ENCODE measurements at places on chromosomes 13 and 19. TPM values are rescaled to one million over a fixed set of nuclear protein-coding genes. Genes with fewer than 3 reads are reported as not detected.

DNA sequence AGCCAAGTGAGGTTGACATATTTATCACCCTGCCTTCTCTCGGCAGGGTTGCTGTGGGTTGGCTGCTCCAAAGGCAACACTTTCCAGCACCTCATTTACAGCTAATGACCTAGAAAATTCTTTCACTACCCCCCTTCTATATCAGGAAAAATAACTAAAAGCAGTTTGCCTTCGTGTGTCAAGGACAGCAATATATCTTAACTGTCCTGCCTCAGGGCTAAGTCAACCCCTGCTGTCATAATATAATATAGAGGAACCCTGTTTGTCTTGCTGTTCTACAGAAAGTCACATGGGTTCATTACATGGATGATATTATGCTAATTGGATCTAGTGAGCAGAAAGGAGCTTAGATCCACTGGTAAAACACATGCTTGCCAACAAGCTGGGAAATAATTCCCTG is 28.1 kb upstream of the USP12 start:
- no peak for DNase-seq

NALCN gene
- 0.26 TPM for total RNA-seq

- peak; percentile 12 for DNase-seq
These were observed 26.0 kb downstream of the GPALPP1 start for GRCh38 chr13:45015300-45015699.

NXNL1 gene
- total RNA-seq = not detected

GRCh38 chr13:89846926-89847585 is 1500.4 kb upstream of the MIR17HG start:
- peak; percentile 20 for DNase-seq

- no peak for DNase-seq
These were observed 7.0 kb downstream of the TMEM221 start for GRCh38 chr19:17441241-17442021.

- DNase-seq = peak; percentile 43
These were observed 63.4 kb downstream of the KCTD12 start for GRCh38 chr13:76822698-76823267.

DNA sequence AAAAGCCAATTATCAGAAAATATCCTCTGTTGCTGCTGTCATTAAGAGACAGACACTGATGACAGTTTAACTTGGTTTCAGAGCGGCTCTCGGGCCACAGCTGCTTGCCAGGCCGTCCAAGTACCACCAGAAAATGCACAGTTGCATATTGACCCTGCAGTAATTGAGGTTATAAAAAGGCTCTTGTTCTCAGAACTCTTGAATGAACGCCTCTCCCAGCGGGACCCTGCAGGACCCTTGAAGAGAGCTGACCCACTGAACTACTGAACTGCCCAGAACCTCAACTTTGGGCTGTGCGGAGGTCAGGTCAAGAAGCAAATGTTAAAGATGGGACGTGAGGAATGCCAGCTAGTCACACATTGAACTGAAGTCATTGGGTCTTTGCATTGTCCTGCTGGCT is 1559.0 kb upstream of the SLC10A2 start:
- DNase-seq = no peak

- no peak for DNase-seq
These were observed 6.9 kb downstream of the ZNF221 start for GRCh38 chr19:43957891-43958290.

PDE4C gene
- total RNA-seq = 0.38 TPM

DNA sequence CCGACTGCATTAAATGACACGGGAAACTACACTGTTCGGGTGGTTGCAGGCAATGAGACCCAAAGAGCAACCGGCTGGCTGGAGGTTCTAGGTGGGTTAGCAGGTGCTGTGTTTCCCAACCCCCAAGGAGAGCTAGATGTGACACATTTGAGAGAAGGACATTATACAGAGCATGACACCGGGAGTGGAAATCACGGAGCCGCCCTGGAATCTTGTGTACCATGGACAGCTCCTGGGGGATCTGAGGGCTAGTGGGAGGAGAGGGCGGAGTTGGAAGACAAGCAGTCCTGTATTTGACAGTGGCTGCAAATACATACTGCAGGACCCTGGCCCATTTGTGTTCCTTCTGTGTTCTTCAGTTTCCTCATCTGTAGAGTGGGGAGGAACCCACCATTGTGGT is 2.3 kb downstream of the CEACAM18 start:
- DNase-seq = no peak

DNA sequence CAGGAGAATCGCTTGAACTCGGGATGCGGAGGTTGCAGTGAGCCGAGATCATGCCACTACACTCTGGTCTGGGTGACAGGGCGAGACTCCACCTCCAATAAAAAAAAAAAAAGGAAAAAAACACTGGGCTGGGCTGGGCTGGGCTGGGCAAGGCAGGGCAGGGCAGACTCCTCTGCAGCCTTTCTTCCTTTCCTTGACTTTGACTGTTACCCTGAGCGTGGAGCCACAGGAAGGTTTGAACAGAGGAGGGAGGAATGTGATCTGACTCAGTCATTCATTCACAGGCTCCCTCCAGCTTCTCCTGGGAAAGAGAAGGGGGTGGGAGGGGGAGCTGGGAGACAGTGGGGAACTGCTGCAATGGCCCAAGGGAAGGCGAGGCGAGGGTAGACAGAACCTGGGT is 2.7 kb upstream of the ACTN4 start:
- DNase-seq = peak; percentile 79

- peak; percentile 58 for DNase-seq
These were observed 484 bp downstream of the IL11 start for GRCh38 chr19:55369653-55370304.

MADCAM1 gene
- not detected for total RNA-seq

DNA sequence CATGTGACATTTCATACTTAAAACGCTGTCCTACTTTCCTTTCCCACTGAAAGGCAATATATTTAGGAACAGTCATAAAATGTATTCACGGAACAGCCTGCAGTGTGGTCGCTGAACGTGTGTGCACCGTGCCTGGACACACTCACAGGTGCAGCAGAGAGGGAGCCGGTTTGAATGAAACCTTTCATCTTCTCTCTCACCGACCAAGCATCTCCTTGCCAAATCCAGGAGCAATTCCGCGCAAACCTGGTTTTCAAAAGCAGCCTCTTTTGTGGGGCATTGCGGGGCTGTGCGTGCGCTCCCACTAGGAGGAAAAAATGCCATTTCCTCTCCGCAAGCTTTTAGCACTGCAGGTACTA is 1.0 kb downstream of the DCLK1 start:
- DNase-seq = no peak

- peak; percentile 68 for DNase-seq
These were observed 51.4 kb downstream of the VWA8 start for GRCh38 chr13:41909506-41909905.

DNA sequence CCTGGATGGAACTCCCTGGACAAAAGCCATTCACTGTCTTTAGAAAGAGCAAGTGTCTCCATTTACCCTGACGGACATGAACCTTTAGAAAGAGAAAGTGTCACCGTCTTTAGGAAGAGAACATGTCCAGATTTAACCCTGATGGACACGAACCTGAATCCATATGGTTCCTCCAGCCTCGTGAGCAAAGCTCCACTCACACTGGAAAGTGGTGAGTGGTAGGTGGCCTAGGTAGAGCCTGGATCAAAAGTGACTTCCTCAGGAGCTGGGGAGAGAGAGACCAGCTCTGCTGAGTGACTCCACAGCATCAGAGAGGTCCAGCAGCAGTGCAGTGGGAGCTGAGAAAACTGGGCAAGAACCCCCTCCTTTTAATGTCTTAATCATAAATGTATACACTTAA is 59.8 kb upstream of the IRS2 start:
- no peak for DNase-seq

DNA sequence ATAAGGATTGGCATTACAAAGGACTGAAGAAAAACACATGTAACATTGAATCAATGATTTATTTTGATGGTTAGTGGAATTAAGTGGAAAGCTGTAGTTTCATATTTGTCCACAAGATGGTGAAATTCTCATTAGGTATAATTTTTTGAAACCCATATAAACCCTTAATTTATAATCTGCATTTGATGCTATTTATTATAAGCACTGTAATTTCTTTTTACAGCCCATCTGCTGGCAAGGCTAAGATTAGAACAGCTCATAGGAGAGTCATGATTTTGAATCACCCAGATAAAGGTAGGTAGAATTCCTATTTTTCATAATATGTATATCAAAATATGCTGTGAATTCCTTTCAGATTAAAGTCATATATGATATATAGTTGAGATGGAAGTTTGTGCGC is 62.2 kb downstream of the DNAJC15 start:
- peak; percentile 51 for DNase-seq

IRGQ gene
- 15.9 TPM for total RNA-seq

DNA sequence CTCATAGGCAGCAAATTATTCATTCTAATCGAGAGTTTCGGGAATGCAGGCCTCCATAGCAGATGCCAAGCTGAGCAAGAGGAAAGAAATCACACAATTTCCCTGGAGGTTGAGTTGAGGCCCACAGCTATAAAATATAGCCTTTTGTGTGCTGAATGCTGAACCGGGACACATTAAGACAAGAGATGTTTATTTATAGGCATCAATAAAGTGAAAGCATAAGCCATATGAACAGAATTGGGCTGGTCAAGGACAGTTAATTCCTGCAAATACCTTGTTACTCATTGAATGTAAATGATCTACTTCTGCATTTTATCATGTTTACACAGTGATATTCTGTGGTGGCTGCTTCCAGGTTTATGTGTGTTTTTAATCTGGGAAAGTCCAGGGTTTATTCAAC is 461.7 kb downstream of the KLF12 start:
- peak; percentile 64 for DNase-seq

CYP2A7 gene
- total RNA-seq = not detected

FCAR gene
- not detected for total RNA-seq

CEACAM3 gene
- total RNA-seq = 0.26 TPM

AZU1 gene
- not detected for total RNA-seq

GRCh38 chr19:6971366-6971765 is 49.9 kb downstream of the MBD3L2B start:
- DNase-seq = peak; percentile 41

DNA sequence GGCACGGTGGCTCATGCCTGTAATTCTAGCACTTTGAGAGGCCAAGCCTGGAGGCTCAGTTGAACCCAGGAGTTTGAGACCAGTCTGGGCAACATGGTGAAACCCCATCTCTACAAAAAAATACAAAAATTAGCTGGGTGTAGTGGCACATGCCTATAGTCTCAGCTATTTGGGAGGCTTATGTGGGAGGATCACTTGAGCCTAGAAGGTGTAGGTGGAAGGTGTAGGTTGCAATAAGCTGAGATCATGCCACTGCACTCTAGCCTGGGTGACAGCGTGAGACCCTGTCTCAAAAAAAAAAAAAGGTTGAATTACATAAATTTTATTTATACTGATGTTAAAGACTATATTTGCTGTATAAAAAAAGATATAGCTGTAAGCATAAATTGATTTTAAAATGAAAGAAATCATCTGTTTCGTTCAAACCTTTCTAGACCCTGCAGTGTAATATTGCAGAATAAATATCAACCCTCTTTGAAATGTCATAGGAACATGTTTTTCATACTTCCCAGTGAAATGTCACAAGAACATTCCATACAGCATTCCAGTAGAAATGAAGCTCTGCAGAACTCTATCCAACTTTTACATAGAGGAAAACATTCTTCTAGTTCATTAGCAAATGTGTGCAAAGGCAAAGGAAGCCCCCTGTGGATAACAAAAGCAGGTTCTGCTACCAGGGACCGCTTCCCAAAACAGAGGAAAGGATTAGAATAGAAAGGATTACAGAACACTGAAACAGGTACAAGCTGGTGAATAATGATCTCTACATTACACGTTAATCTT is 76.0 kb downstream of the CAB39L start:
- DNase-seq = no peak

DNA sequence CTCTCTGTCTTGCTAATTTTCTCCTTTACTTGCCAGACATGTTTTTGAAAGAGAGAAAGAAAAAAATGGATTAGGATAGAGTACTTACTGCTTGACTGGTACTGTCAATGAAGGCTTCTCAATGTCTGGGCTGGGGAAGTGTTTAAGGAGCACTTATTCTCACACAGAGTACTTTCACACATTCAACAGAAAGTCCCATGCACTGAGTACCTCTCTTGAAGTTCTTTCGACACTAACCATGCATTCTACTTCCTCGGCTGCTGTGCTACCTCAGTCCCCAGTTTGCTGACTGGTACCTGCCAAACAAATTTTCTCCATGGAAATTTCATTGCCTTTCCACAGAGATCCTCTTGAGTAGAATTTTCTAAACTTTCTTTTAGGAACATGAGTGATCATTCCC is 281.9 kb downstream of the RBM26 start:
- no peak for DNase-seq
